ENCODE measurements at places on chromosomes 3 and 15.

DNA sequence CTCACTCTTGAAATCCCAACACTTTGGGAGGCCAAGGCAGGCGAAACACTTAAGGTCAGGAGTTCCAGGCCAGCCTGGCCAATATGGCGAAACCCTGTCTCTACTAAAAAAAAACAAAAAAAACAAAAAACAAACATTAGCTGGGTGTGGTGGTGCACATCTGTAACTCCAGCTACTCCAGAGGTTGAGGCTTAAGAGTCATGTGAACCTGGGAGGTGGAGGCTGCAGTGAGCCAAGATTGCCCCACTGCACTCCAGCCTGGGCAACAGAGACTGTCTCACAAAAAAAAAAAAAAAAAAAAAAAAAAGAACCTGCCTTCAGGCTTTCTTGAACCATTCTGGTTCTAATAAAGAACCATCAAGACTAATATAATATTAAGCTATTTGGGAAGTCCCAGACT, 16.5 kb downstream of the ARPP19 start:
- no peak for DNase-seq

GRCh38 chr3:117927825-117928224, 1106.8 kb downstream of the IGSF11 start:
- no peak for DNase-seq

DNA sequence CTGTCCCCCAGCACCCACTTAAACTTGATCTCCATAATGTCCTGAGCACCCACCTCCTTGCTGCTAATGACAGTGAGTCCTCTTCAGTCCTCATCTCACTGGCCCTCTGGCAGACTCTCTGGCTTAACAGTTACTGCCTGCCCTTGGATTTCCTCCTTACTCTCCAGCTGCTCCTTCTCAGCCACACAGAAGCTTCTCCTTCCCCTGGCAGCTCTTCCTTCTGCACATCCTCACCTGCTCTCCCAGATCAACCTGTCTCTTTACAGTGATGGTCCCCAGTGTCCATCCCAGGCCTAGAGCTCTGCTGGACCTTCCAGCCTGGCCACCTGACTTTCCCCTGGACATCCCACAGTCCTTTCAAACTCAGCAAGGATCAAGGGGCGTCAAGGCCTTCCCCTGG, 47.4 kb upstream of the SMAD3 start:
- no peak for DNase-seq

- no peak for DNase-seq
Measured at GRCh38 chr3:114427285-114428043, 133.6 kb downstream of the TIGIT start.

GRCh38 chr3:31274326-31275024, 258.2 kb upstream of the STT3B start:
- DNase-seq, result no peak

DNA sequence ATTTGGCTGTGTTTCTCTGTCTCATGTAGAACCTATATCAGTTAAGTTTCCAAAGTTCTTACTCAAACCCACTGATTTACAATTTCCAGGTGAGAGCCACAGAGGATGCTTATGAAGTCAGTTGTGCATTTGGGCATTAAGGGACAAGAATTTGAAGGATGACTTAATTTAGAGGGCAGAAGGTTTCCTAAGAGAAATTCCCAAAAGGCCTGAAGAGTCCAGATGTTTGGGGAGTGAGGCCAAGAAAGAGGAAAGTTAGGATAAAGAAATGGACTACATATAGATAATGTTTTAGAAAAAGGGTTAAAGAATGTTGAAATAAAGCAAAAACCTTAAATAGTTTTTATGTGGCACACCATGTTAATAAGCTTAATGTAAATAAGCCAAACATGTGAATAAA, 338.7 kb upstream of the GRM7 start:
- DNase-seq, result no peak

DNA sequence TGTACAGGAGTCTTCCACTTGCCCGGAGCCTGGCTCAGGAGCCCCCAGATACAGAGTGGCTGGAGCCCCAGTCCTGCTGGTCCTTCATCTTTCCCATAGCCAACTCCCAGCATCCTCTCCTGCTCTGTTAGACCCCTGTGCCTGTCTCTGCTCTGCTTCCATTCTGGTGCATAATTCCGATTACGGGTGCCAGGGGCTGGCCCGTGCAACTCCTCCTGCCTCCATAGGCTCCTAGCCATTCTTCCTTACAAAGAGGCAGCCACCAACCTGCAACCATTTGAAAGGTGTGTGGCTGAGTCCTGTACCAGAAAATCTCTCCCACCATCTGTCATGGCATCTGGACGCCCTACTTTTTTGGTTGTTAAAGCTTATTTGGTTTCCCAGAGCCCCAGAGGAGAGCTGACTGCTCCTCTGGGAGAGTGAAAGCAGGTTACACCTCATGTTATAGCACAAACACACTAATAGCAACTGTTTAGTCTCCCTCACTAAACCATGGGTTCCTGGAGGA, 5.2 kb upstream of the RAD18 start:
- no peak for DNase-seq

DNA sequence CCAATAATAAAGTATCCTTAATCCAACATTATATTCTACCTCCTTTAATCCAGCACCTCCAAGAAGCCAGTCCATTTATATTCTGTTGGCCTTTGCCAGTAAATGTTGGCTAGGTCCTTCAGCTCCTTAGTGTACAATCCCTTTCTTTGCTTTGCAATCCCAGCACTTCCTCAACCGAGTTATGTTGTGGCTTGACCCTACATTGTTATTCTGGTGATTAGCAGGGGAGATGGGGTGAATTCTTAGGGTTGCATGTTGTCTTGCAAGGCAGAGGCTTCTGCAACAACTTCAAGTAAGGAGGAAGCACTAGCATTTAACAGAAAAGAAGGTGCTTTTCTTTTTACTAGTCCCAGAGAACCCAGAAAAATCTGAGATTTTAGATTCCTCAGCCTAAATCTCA, 127.2 kb downstream of the CD47 start:
- no peak for DNase-seq

- no peak for DNase-seq
Measured at GRCh38 chr15:90145761-90146160, 43.5 kb upstream of the IDH2 start.

- DNase-seq, result no peak
Measured at GRCh38 chr3:125039131-125040100, 16.4 kb downstream of the HEG1 start.

GRCh38 chr3:155664925-155665695, 79.8 kb downstream of the PLCH1 start:
- no peak for DNase-seq

DNA sequence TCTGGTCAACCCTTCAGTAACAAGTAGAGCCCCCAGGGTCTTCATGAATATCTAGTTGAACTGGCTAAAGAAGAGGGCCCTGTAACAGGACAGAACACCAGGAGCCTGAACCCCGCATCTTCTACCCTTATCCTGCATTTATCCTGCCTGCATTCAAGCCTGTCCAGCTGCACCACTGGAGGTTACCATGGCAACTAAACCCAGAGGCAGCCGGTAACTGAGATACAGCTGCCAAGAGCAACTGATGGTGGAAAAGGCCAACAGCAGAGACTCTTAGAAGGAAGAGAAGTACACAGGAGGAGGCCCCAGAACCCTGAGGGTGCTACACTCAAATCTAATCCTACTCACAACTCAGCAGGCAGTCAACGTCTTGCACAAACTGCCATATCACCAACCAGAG, 3.7 kb upstream of the PRKAR2A start:
- no peak for DNase-seq

DNA sequence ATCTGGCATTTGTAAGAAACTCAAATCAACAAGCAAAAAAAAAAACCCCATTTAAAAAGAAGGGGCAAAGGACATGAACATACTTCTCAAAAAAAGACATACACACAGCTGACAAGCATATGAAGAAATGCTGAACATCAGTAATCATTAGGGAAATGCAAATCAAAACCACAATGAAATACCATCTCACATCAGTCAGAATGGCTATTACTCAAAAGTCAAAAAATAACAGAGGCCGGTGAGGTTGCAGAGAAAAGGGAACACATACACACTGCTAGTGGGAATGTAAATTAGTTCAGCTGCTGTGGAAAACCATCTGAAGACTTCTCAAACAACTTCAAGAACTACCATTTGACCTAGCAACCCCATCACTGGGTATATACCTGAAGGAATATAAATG, 199.4 kb upstream of the THBS1 start:
- no peak for DNase-seq

GRCh38 chr15:66936861-66937582, 128.4 kb upstream of the SMAD3 start:
- no peak for DNase-seq

DNA sequence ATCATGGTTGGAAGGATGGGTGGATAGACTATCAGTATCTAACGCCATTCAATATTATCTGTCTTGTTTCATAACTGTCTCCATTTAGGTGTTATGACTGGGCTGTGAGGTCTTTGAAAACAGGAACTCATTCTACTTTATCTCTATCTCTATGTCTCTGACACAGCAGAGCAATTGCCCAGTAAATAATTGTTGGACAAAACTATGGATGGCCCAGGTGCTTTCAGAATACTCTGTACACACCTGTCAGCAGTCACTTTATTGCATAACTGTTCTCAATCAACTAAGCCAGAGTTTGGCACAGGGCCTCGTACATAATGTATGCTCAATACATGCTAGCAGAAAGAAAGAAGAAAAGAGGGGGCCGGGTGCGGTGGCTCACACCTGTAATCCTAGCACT, 210.3 kb downstream of the OPA1 start:
- no peak for DNase-seq

DNA sequence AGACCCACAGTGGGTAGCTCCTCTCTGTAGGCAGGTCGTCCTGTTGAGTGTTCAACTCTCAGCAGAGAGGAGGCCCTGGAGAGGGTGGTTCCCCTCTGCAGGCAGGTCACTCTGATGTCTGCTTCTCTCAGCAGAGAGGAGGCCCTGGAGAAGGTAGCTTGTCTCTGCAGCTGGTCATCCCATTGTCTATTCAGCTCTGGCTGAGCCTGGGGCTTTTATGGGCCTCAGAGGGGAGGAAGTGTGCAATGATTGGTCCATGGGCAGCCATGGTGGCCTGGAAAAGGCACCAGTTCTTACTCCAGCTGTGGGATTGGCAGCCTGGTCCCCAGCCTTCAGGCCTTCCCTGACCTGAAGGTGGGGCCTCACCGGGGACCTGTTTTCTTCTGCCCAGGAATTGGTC, 52.9 kb downstream of the PPCDC start:
- DNase-seq, result no peak

DNA sequence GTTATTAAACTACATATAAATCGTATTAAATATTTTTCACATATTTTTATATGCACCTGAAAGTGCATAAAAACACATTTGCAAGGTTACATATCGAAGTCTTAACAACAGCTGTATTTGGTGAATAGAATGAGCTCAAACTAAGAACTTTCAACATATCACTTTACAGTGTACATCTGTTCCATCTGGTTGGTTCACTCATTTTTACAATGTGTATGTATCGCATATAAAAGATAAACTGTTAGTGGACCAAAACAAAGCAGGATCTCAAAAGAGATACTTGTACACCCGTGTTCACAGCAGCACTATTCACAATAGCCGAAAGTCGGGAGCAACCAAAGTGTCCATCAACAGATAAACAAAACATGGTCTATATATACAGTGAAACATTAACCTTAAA, 55.8 kb downstream of the TBL1XR1 start:
- no peak for DNase-seq

GRCh38 chr3:60886518-60886917, 364.7 kb downstream of the FHIT start:
- no peak for DNase-seq

- DNase-seq, result no peak
Measured at GRCh38 chr15:52649686-52650085, 29.5 kb downstream of the ATOSA start.

- DNase-seq, result no peak
Measured at GRCh38 chr3:89682556-89682955, 575.1 kb downstream of the EPHA3 start.

- no peak for DNase-seq
Measured at GRCh38 chr3:23474580-23475357, 271.6 kb downstream of the UBE2E2 start.

DNA sequence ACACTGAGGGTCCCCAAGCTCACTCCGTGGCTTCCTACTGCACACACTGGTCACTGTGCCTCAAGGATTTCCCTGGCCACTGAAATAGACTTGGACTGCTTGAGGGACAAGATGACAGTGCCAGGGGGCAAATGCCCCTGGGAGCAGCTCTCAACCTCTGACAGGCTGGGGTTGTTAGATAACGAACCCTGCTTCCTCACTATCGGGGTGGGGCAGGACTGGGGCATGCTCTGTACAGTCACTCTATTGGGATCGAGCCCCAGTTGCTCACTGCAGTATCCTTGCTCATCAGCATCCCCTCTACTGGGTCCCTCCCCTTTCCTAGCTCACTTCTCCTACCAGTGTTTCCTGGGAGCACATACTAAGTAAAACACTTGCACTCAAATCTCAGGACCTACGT, 610.8 kb downstream of the NTRK3 start:
- no peak for DNase-seq

- no peak for DNase-seq
Measured at GRCh38 chr3:152026033-152026556, 152.7 kb downstream of the SUCNR1 start.

GRCh38 chr15:76976572-76977270, 18.2 kb upstream of the PSTPIP1 start:
- DNase-seq, result no peak

DNA sequence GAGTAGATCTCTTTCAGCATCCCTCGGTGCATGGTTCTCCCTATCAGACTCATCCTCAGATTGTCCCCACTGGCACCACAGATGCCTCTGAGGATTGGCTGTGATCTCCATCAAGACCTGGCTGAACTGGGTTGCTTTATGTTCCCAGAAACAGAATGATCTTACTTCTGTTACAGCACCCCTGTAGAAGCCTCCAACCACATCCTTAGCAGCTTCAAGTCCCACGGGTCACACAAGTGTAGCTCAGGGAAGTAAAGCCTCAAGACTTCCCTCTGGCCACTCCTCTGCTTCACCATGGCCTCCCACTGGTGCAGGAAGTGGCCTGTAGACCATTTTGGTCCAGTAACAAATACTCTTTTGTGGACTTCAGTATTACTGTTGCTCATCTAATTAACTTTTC, 566.4 kb upstream of the SUCLG2 start:
- DNase-seq, result no peak

- no peak for DNase-seq
Measured at GRCh38 chr3:184116017-184116416, 19.1 kb upstream of the EIF2B5 start.

DNA sequence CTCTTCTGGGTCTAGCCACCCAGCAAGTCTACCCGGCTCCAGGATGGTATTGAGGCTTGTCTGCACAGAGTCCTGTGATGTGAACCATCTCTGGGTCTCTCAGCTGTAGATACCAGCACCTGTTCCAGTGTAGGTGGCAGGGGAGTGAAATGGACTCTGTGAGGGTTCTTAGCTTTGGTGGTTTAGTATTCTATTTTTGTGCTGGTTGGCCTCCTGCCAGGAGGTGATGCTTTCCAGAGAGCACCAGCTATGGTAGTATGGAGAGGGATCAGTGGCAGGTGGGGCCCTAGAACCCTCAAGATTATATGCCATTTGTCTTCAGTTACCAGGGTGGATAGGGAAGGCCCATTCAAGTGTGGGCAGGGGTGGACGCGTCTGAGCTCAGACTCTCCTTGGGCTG, 283.4 kb upstream of the LYSMD4 start:
- no peak for DNase-seq

All from stimulated activated CD8-positive, alpha-beta memory T cell treated with anti-CD3 and anti-CD28 coated beads, Interleukin-15, amount 100 ng/mL, for 4 hours (primary cell).